ENCODE measurements at places on chromosomes 4 and X.
A peak's percentile ranks its signal among the peaks of the same experiment; 100 is the strongest.

DNA sequence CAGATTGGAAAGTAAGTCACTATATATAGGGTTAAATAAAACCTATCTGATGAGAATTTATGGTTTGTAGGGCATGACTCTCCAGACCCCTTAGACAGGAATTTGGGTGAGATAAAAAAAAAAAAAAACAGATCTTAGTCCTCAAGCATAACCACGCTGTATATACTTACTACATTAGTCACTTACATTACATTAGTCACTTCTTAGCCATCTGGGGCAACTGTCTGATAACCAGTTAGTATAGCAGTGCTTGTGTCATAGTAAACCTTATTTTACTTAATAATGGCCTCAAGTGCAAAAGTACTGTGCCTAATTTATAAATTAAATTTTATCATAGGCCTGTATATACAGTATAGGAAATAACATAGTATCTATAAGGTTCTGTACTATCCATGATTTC, 60.2 kb upstream of the RPS6KA6 start:
- DNase-seq: no peak

GRCh38 chr4:48212165-48212564, 57.5 kb downstream of the TEC start:
- DNase-seq: no peak

DNA sequence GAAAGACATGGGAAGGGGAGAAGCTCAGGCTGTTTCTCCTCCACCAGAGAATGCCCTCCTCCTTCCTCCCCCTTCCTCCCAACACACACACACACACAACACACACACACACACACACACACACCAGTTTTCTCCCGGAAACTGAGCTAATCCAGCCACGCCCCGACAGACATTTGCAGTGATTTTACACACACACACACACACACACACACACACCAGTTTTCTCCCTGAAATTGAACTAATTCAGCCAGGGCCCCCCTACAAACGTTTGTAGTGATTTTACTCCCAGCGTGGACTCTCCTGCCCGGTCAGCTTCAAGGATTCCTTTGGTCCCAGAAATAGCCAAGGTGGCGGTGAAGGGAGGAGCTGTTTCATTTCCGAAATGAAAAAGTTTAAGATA, 32.9 kb upstream of the STX18 start:
- DNase-seq: no peak

GRCh38 chr4:78297116-78297800, 240.1 kb downstream of the FRAS1 start:
- no peak for DNase-seq

DNA sequence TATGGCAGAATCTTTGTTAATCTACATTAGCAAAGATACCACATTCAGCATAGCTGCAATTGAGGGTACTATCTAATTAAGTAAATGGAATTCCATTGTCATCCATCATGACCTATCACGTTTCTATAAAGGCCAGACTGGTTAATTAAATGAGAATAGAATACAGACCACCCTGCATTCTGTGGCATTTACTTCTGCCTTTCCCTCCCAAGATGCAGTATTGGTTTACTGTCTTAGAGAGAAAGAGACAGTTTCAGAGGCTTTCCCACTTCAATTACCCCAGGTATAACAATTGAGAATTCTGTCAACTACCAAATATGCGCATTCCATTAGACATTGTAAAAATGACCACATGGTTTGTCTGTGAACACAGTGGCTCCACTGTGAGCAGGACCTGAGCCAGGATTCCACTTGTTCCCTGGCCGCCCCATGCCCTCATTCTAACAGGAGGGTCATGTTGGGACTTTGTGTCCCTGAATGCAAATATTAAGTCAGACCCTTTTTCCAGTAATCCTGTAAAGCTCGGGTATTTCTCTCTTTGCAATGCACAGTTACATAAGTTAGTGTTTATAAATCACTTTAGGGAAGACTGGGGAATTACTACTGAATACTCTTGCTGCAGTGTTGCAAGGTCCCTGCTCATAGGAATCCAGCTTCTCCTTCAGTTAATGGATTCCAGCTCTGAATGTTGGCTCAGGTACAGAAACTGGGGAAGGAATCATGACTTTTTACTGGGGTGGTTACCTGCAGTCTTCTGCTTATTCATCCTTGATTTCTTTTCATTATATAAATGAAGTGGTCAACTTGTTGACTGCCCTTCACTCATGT, 261.0 kb downstream of the PDGFC start:
- no peak for DNase-seq

GRCh38 chr4:51925307-51925706, 82.4 kb downstream of the DCUN1D4 start:
- no peak for DNase-seq

- DNase-seq: no peak
Observed at GRCh38 chr4:2878346-2878745, 34.7 kb downstream of the ADD1 start.

DNA sequence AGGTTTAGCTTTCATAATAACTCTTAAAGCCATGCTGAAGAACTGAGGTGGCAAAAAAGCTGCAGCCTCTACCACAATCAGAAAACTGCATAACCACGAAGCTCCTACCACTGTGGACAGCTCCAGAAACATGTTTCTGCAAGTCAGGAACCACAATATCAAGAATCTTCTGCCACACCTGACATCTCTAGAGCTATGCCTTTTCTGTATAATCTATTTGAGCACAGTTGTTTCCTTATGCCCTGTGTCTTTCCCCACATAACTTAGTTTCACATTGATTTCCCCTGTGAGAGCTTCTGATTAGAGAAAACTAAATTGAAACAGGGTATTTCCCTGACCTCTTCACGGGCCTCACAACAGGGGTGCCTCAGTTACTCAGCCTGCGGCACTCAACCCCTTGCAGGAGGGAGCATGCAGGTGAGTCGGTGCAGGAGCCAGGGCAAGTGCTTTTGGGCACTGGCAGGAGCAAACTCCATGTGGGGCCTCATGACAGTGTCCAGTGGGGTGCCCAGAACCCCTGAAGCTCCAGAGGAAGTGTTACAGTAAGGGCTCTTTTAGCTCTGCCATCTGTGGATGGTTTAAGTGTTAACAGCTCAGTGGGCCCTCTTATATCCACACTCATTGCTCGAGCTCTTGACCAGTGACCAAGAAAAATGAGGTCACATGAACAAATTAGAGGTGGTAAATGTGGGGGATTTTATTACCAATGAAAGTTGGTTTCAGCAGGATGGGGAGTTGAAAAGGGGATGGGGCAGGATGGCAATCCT, 132.8 kb upstream of the BMP3 start:
- no peak for DNase-seq

DNA sequence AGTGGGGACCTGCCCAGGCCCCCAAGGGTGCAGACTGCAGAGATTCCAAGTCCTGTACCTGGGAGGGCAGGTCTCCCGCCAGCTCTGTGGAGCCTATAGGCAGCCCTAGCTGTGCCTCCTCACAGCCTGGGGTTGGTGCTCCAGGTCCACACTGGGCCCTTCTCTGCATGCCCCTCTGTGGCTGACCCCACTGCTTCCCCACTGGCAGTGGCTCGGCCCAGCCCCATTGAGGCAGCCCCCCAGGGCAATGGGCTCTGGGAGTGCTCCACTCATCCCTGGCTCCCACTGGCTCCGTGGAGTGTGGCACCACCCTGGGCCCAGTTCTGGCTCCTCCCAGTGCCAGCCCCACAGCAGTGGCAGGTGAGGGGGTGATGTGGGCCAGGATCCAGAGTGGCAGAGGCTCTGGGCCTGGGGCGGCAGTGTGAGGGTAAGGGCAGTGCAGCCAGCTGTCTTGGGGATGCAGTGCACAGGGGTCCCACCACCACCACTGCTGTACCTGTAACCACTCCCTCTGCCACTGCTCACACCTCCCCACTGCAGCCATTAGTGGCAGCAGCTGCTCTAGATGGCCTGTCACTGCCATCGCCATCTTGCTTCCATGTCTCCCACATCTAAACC, 312.2 kb downstream of the GPM6A start:
- DNase-seq: no peak

- no peak for DNase-seq
Observed at GRCh38 chr4:106615961-106616360, 247.4 kb upstream of the GIMD1 start.

GRCh38 chr4:123359449-123360315, 36.9 kb upstream of the SPRY1 start:
- no peak for DNase-seq

DNA sequence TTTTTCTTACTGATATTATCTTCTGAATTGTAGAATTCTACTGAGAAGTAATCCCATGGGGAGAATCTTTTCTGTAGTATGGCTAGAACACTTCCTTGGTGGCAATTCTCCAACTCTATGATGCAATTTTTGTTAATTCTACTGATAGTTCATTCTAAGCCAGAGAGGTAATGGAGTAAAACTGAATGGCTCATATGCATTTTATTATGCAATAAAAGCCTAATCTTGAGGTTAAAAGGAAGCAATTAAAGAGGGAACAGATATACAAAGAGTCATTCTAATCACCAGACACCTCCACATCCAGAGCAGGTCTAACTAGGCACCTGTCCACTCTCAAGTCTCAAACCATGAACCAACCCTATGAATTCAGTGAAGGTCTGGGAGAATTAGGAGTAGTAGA, 9.7 kb downstream of the RAP2C start:
- no peak for DNase-seq

GRCh38 chr4:140719686-140720085, 36.5 kb downstream of the TBC1D9 start:
- DNase-seq: no peak

DNA sequence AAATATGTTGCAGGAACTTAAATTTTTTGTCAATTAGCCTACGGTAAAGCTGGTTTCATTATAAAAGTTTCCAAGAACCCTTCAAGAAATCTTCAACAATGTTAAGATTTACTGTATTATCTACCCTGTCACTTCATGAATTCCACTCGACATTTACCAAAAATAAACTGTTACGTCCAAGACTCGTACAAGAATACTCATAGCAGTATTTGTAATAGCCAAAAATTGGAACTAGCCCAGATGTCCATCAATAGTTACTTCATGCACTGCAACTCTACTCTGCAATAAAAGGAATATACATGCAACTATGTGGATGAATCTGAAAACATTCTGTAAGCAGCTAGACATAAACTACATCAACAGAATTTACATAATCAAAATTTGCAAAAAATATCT, 13.4 kb downstream of the RBMX start:
- no peak for DNase-seq

GRCh38 chr4:36072529-36072928, 171.8 kb downstream of the ARAP2 start:
- no peak for DNase-seq

DNA sequence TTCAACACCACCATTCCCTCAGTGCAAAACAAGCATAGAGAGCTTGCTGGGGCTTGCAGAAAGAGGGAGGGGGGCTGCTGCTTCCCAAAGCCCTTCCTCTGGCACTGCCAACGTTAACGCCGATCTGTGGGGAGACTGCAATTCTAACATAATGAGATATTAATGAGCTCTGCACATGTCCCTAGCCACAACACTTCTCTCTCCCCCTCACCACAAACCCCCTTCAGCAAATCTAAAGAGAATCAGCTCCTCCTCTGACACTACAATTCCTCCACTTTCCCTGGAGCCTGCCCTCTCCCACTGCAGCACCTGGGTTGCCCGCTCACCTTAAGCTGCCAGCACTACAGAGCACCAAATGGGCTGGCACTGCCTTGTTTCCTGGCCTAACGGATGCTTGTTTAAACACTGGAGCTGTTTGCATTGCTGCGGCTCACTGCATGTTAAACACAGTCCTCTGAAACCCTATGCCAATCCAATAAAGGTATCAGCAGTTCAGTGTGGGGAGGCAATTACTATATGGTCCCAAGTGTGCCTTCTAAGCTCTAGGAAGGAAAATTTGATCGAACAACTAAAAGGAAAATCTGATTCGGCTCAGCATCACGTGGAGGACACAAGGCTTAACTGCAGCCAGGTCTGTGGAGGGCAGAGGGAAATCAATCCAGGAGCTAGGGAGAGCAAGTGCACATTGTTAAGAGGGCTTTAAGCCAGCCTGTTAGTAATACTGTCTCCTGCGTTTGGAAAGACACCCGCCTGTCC, 232.4 kb downstream of the MAML3 start:
- DNase-seq: peak; percentile 93

Measured in COR-L47 (cell line).